NT2/D1 (cell line): ENCODE measurements at places on chromosomes 16 and 17.

- no peak for DNase-seq
Observed at GRCh38 chr17:75406222-75406615, 741 bp upstream of the GRB2 start.

GRCh38 chr17:39208893-39209292, 8.8 kb downstream of the RPL19 start:
- DNase-seq, result no peak

DNA sequence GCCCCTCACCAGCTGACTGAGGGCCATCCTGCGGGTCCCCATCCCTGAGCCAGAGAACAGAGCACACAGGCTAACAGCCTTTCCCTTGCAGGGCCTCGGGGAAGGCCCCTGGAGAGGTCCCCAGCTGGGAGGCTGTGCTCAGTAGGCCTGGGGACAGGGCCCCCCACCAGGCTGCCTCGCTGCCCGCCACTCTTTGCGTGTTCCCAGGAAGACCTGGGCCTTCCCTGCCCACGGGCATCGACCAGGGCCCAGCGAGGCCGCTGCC, 785 bp downstream of the HID1 start:
- DNase-seq, result no peak

DNA sequence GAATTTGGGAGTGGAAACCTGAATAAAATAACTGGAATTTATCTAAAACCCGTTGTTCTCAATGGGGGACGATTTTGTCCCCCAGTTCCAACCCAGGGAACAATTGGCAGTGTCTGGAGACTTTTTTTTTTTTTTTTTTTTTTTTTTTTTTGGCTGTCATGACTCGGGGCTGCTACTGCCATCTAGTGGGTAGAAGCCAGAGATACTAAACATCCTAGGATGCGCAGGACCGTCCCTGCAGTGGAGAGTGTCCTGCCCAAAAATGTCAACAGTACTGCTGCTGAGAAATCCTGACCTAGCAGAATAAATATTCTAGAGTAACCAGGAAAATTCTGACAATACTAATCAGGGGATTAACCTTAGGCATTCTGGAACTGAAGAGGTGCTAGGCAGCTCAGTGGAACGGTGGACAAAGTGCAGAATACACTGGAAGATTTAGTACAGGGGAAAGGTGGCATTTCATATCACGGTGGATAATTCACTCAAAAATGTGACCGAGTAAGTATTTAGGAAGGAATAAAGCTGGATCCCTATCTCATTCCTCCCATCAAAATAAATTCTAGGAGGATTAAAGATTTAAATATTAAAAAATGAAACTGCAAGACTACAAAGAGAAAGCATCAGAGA, 107.6 kb downstream of the SPECC1 start:
- no peak for DNase-seq

GRCh38 chr17:245611-246010, 64.2 kb upstream of the DOC2B start:
- DNase-seq, result no peak

GRCh38 chr17:48055531-48056245, 7.5 kb downstream of the NFE2L1 start:
- DNase-seq, result peak; percentile 82

- no peak for DNase-seq
Observed at GRCh38 chr16:1425616-1426370, 5.1 kb upstream of the PERCC1 start.
